ENCODE measurements at places on chromosomes 11 and 22. TPM values are rescaled to one million over a fixed set of nuclear protein-coding genes. Genes with fewer than 3 reads are reported as not detected.

Gene FOLR3
- total RNA-seq = 0.51 TPM

GRCh38 chr22:35538801-35539321 is 1.8 kb upstream of the RASD2 start:
- no peak for DNase-seq

GRCh38 chr11:69881467-69882269 is 62.5 kb upstream of the FGF3 start:
- no peak for DNase-seq

Gene KCNA4
- not detected for total RNA-seq

DNA sequence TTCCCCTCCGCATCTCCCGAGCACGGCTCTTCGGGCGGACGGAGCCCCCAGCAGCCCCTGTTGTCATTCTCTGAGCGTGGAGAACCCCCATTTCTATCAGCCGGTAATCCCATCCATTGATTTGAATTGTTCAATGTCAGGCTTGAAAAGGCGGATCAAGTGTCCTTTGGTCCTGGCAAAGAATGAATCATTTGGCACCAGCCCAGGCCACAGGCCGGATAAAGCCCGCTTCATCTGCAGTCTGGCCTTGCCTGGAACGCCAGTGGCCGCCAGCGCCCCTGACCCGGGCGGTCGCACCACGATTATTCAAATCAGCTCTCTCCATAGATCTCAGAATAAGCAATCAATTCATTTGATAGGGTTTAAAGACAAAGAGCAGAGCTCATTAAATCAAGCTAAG is 188.9 kb downstream of the BRD1 start:
- no peak for DNase-seq
